Mucosa of descending colon (tissue), 3 donors: ENCODE measurements at places on chromosomes 12 and 14. TPM values are rescaled to one million over a fixed set of nuclear protein-coding genes. Genes with fewer than 3 reads are reported as not detected.

DNA sequence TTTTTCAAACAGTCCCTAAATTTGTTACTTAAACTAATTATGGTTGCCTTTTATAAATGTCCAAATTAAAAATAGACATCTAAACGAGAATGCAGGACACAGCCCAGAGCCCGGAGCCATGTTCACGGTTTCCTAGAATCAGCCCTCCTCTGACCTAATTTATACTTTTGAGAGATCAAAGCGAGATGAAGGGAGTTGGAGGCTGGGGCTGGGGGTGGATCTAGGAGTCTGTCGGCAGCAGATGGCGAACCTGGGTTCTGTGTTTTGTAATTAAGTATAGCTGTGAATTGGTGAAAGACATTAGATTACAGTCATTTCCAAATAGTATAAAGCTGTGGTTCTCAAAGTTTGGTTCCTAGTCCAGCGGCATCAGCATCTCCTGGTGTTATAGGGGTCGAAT lies 210.1 kb downstream of the SLC41A2 start:
- no peak for DNase-seq

The POTEG gene
- total RNA-seq = not detected

- no peak for DNase-seq
Observed at GRCh38 chr12:50633955-50634354, 129.2 kb downstream of the DIP2B start.

- DNase-seq = no peak
Observed at GRCh38 chr12:7601406-7601805, 64.3 kb downstream of the APOBEC1 start.

The NXPH4 gene
- total RNA-seq = not detected

The XPOT gene
- total RNA-seq = 18.3 TPM

GRCh38 chr12:113700943-113701342 lies 229.3 kb upstream of the LHX5 start:
- no peak for DNase-seq

GRCh38 chr12:77786675-77787074 lies 44.0 kb upstream of the NAV3 start:
- no peak for DNase-seq

- DNase-seq = no peak
Observed at GRCh38 chr12:76863005-76863670, 15.7 kb downstream of the CSRP2 start.

GRCh38 chr12:57846285-57846576 lies 298 bp downstream of the CTDSP2 start:
- no peak for DNase-seq

The HOXC4 gene
- 2.3 TPM for total RNA-seq

DNA sequence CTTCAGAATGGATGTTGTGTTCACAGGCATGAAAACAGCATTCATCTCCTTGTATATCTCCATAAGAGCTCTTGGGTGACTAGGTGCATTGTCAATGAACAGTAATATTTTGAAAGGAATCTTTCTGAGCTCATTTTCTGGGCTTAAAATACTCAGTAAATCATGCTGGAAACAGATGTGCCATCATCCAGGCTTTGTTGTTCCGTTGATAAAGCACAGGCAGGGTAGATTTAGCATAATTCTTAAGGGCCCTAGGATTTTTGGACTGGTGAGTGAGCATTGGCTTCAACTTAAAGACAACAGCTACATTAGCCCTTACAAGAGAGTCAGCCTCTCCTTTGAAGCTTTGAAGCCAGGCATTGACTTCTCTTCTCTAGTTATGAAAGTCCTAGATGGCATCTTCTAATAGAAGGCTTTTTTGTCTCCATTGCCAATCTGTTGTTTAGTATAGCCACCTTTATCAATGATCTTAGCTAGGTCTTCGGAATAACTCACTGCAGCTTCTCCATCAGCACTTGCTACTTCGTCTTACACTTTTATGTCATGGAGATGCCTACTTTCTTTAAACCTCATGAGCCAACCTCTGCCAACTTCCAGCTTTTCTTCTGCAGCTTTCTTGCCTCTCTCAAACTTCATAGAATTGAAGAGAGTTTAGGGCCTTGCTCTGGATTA lies 79.6 kb upstream of the PSMA6 start:
- DNase-seq = no peak

The SIX6 gene
- total RNA-seq = not detected

- DNase-seq = no peak
Observed at GRCh38 chr14:68526512-68527091, 266.3 kb downstream of the ZFP36L1 start.
